ENCODE measurements at places on chromosomes 4 and X.

DNA sequence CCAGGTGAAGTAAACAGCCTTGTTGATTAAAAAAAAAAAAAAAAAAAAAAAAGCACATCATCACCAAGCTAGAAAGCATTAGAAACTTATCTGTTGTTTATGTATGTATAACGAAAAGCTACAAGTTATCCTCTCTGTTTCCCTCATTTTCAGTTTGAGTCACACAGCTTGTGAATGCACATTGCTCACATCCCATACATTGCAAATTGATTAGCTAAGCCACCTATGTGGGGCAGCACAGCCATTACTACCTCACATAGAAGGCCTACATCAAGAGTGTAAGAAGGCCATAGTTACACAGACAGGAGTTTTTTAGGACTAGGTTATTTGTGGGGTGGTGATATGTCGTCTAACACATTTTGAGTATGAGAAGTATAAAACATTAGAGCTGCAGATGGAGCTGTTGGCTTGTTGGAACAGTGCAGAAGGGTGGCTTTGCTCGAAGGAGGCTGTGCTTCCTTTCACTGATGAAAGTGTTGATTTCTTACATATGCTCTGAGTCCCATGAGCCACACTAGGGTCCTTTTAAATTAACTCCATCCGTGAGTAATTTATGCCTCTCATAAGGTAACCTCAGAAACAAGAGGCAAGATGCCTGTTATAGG is 431.6 kb downstream of the GABRG1 start:
- DNase-seq, result no peak

DNA sequence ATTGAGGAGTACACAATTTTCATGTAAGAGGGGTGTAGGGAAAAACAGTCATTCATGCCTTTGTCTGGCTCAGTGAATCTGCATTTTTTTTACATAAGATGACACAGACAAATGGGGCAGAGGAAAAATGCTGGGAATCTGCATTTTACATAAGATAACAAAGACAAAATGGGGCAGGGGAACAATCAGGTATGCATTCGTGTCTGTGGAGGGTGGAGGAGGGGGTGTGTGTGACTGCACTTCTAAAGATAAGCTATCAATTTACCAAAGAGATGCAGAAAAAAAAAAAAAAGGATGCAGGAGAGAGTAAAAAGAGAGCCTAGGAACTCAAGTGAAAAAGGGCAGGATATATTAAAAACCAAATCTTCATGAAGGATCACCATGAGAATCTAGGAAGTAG is 637.4 kb downstream of the ZNF674 start:
- DNase-seq, result no peak

- DNase-seq, result peak; percentile 66
Measured at GRCh38 chrX:18994713-18995112, 10.8 kb upstream of the PHKA2 start.

DNA sequence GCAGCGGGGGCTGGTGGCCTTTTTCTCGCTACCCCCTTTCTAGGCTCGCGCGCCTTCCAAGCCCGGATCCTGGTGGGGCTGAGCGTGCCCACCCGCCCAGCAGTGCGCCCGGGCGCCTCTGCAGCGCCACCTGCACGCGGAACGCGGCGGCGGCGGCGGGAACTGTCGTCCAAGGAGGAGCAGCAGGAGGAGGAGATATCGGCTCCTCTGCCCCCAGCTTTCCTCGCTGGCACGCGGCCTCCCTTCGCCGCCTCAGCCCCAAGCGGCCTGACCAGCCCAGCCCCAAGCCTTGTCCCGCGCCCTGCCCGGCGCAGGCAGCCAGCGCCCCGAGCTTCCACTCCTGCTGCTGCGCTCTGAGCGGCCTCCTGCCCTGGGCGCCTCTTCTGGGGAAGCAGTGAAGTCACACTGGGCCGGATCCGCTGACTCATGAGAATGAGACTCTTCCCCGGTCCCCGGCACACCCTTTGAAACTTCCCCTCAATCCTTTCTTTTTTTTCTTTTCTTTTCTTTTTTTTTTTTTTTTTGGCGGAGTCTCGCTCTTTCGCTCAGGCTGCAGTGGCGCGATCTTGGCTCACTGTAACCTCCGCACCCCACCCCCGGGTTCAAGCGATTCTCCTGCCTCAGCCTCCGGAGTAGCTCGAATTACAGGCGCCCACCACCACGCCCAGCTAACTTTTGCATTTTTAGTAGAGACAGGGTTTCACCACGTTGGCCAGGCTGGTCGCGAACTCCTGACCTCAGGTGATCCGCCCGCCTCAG is 10.6 kb upstream of the ELF4 start:
- DNase-seq, result peak; percentile 80

DNA sequence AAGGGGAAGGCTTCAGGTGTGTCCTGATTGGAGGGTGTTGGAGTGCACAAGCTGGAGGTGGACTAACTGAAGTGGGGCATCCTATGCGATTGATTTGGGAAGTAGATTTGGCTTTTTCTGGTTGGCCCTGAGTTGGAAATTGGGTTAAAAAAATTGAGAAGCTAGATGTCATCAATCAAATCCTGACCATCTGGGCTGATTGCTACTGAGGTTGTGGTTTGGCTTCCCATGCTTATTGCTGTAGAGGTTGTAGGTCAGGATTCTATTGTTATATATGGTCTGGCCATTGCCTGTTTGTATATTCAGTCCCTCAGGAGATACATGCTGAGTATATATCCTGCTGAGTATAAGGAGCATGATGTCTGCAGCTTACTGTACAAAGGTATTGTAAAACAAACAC is 7.7 kb upstream of the ZNF81 start:
- no peak for DNase-seq

GRCh38 chr4:140315019-140315418 is 58.4 kb upstream of the SCOC start:
- DNase-seq, result no peak

DNA sequence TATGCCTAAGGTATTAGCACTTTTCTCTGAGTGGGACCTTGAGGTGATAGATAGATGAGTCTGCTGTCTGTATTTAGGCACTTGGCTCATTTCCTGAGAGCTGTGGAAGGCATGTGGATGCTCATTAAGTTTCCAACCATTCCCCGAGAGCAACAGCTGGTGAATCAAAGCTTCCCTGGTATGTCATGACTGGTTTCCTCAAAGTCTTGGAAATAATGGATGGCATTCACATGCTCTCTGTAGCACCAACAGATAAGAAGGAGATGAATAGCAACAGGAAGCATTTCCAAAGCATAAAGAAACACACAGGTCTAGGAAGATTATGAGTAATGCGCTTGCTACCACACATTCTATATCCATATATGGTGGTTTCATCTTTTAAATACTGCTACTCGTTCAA is 118.3 kb upstream of the ETNPPL start:
- DNase-seq, result peak; percentile 92

DNA sequence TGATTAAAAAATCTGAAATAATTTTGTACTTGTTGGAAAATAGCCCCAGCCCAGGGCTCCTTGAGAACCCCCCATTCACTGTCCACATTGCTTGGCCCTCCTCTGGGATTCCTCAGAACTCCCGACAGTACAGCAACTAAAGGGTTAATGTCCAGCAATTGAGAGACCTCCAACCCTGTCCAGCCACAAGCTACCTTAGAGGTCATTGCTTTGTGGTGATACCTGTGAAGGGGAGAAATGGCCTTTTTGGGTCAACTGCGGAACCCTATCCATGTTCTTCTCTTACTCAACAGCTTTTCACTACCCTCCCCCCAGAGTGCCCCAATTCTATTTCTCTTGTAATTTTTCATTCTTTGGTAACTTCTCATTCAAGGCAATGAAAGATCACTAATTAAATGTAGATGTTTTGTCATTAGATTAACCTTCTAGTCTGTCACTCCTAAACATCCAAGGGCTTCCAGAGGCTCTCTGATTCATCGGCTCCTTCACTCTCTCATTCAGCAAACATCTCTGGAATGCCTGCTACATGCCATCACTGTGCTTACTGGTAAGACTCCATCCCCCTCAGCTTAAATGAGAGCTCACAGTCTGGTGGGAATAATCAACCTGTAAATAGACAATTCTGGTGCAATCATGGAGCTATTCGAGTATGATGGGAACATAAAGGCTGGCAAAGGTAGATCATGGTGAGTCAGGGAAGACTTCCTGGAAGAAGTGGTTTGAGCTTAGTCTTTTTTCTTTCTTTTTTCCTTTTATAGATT is 241.4 kb upstream of the PGRMC2 start:
- peak; percentile 97 for DNase-seq
